ENCODE measurements at places on chromosomes 5 and 9.

DNA sequence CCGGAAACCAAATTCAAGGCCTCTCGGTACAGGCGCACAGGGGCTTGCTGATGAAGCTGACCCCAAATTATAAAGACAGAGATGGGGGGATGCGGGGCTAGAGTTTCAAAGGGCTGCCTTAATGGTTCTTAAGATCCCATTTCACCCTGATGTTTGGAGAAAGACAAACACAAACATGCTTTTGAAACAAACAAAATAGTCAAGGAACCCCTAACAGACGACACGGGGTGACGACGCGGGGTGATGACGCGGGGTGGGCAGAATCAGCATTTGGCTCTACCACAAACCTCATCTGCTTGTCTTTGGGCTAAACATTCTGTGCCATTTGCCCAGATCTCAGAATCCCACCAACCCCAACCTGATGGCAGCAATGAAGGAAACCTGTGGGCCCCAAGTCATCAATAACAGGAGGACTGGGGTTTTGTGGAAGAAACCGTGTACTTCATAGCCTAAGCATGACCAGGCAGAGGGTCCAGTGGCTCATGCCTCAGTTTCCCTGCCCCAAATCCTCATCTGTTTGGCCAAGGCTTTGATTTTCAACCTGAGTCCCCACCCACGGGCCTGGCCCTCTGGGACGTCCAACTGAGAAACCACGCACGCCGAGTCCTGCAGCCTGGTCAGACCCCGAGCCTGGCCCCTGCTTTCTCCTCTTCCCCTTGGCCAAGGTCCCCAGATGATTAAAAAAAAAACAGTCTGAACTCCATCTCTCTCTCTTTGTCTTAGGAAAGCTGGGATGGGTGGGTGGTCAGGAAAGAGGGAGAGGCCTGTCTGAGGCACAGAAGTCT is 148.5 kb downstream of the COL23A1 start:
- no peak for DNase-seq

DNA sequence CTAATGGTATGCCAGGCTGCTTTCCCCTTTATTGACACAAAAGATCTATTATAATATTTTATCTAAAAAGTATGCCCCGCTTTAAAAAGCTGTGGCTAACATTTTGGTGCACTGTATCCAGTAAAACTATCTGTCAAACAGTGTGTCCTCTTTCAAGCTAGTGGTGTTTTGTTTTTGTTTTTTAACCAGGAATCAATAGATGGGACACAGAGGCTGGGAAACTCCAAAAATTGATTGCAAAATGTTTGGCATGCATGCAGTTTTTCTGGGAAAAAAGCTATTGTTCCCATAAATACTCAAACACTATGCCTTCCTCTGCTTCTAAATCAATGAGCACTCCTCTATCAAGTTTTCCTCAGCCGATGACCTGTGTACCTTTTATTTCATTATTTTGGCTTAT is 34.3 kb upstream of the PDZD2 start:
- DNase-seq: no peak

DNA sequence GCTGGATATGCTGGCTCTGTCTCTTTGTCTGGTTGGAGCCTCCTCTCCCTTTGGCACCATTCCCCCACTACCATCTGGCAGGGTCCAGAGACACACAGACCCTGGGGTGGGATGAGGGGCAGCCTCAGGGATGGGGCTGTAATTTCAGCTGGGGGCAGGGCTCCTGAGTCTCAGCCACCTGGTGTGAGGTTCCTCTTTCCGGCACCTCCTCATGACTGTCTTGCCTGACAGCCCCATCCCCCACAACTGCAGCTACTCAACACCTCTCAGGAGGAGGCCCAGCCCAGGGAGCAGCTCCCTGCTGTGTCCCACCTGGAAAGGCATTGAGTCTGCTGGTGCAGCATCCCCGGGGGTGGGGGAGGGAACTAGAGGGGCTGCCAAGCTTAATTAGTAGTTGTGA is 11.7 kb upstream of the RPS14 start:
- DNase-seq: no peak

- DNase-seq: no peak
Observed at GRCh38 chr5:170166101-170166500, 60.4 kb downstream of the FOXI1 start.

GRCh38 chr5:1783216-1783554 is 16.5 kb downstream of the MRPL36 start:
- peak; percentile 53 for DNase-seq

- DNase-seq: peak; percentile 80
Observed at GRCh38 chr5:125372694-125373631, 626.5 kb upstream of the ZNF608 start.

GRCh38 chr9:92035687-92036410 is 79.4 kb downstream of the SPTLC1 start:
- DNase-seq: no peak

DNA sequence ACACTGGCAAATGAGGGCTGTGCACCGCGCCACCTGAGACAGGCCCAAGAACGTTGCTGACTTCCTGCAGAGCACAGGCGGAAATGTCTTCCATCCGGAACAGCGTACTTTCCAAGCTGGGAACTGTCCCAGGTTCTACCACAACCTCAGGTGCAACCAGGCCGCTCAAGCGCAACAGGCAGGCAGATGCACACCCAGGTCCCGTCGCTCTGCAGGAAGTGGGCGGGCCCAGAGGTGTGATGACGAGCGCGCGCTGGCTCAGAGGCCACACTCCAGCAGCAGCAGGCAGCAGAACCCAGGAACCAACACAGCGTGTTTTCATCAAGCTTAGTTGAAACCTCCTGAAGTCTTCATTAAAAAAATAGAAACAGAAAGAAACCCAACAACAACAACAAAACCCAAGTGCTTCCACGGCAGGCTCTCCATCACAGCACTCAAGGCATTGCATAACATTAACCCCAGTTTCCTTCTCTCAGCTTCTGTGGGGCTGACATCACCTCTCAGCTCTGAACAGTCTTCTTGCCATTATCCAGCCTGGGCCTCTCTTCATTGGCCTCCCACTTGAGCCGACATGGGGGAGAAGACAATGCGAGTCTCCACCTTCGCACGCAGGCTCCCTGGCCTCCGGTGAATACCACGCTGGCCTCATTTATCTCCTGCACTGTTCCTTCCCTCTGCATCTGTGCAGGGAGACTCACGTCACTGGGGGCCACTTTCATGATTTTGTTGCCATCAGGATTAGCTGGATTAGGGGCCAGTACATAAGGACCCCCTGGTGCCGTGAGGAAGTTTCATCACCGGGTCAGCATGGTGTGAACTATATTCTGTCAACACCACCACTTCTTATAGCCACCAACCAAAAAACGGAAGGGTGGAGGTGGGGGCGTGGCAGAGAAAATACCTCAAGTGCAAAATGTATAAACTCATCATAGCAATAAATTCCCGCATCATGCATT is 22.1 kb downstream of the PTCH1 start:
- peak; percentile 66 for DNase-seq

GRCh38 chr9:125805057-125805456 is 57.9 kb downstream of the PBX3 start:
- DNase-seq: no peak

GRCh38 chr9:111728617-111729366 is 65.9 kb downstream of the SHOC1 start:
- no peak for DNase-seq

DNA sequence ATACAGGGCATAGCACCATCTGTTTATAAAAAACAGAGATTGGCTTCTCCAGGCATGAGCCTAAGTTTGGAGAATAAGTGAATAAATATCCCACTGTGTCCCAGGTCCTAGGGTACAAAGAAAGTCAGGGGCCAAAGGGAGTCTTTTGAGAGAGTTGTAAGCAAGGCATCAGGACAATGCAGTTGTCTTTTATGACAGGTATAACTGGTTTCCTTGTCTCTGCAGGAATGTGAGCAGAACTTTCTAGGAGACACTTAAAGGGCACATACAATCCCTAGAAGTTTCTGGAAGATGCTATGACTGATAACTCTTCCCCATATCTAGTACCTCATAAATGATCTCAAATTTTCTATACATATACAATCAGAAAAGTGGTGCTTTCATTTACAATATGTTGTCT is 245.6 kb upstream of the RGMB start:
- DNase-seq: no peak

- peak; percentile 73 for DNase-seq
Observed at GRCh38 chr9:21559402-21560280, 77.5 kb upstream of the IFNE start.

- no peak for DNase-seq
Observed at GRCh38 chr9:95125652-95126051, 191.9 kb downstream of the FANCC start.

- DNase-seq: peak; percentile 91
Observed at GRCh38 chr5:116575326-116576052, 866 bp upstream of the SEMA6A start.

- DNase-seq: no peak
Observed at GRCh38 chr5:150751096-150751891, 7.5 kb downstream of the DCTN4 start.

- peak; percentile 28 for DNase-seq
Observed at GRCh38 chr5:102760815-102761214, 5.7 kb downstream of the PAM start.

DNA sequence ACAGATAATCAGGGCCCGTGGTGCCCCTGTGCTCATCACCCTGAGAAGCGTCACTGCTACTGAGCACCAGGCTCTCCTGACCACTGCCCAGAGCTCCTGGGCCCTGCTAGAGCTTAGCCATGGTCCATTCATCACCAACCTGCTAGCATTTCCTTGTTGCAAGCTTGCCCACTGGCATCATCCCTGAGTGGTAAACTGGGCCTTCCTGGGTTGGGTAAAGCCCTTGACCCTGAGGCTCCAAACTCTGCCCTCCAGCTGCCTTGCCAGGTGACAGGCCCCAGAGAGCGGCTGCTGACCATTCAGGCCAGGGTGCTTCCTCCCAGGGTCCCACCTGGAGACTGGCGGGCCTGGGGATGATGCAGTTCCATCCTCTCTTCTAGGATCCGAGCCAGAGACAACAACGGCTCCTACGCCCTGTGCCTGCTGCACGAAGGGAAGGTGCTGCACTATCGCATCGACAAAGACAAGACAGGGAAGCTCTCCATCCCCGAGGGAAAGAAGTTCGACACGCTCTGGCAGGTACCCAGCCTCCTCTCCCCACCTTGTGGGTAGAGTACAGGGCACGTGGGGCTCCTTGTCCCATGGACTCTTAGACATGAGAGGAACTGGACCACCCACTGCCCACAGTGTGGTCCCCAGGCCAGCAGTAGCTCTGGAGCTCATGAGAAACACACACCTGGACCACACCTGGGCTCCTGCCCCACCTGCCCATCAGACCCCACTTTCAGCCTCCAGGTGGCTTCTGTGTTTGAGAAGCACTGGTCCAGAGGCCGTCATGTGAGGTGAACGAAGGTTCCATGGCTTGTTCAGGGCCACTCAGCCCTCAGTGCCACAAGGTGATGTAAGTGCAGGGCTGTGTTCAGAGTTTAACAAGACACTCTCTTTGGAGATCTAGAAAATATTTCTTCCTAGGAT is 60.5 kb downstream of the SYK start:
- no peak for DNase-seq

- no peak for DNase-seq
Observed at GRCh38 chr9:1335174-1335573, 285.0 kb downstream of the DMRT2 start.

GRCh38 chr9:78064075-78064474 is 32.5 kb upstream of the GNAQ start:
- no peak for DNase-seq

DNA sequence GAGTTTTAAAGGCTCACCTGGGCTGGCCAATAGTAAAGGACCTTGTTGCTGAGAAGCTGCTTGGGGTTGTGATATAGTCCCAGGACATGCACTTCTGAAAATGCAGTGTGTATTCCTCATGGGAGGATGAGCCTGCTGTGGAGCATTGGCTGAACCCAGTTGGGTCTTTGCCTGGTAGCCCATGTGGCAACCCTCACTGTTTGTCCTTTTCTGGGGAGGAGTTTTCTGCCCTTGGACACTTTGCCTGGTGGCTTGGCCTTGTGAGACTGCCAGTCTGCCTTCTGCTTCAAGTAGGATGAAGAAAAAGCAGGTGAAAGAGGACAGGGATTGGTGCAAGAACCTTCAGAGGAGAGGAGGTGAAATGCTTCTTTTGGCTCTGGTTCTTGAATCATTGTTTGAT is 4.0 kb downstream of the TENT4A start:
- no peak for DNase-seq

GRCh38 chr5:40679913-40680681 is at the start of gene PTGER4:
Gene PTGER4 (plus strand): TSS chr5:40679915. CDS start chr5:40680994, 1,079 bp downstream.
- peak; percentile 52 for DNase-seq

GRCh38 chr9:127196826-127197145 is 67.8 kb upstream of the GARNL3 start:
- DNase-seq: no peak

DNA sequence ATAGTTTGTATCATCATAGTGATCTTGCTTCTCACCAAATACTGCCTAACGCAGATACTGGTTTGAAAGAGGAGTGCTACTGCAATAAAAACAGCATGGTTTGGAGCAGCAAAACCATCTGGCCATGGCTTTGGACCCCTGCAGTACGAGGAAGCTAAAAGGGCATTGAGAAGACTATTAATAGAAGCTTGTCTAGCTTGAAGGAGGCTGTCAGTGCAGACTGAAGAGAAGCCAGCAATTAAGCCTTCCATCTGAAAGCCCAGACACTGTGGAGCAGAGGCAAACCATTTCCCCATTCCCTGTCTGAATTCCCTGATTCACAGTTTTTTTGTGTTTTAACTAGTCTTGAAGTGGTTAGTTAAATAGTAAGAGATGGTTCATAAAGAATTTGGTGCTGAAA is 281.6 kb downstream of the PTPRD start:
- DNase-seq: peak; percentile 22

DNA sequence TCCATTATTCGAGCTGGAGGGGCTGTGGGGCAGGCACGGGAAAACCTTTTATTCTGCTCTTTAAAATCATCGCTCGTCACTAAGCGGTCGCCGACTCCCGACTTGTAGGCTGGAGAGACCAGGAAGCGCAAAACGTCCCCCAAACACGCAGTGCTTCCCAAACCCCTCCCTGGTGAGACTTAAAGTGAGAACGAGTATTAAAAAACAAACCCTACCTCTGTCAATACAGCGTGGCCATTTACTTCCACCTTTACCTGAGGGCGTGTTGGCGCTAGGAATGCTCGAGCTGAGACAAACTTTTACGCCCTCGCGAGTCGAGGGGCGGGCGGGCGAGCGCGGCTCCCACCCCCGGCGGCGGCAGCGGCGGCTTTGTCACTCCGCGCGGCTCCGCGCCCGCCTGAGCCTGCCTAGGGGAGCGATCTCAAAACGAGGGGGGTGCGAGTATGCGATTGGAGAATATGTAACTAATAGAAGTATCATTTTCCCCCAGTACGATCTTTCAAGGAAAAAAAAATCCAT is at the start of gene NR2F1-AS1:
NR2F1-AS1 (minus strand) TSS at position 293 of the 519 bp plus-strand sequence.
- DNase-seq: no peak

GRCh38 chr9:108444400-108445358 is 411.1 kb downstream of the ACTL7B start:
- DNase-seq: no peak

- no peak for DNase-seq
Observed at GRCh38 chr9:82923912-82924605, 138.9 kb downstream of the RASEF start.

DNA sequence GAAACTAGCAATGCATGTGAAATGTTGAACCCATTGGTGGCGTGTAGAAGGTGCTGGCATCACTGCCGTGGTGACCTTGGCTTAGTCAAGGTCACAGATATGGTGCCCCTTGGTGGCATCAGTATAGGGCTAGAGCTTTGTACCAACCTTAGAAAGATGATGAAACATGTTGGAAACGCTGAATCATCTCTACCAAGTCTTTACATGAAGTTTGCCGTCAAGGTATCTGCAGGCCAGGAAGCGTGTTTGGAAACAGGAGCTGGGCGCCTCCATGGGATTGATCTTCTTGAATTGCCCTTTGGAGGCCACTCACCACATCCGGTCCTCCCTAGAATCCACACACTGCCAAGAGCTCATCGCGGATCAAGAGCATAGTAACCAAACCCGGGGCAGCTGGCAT is 16.9 kb upstream of the BOD1 start:
- DNase-seq: no peak
